Suprapubic skin (tissue), 4 donors: ENCODE measurements at places on chromosomes 5 and 9. TPM values are rescaled to one million over a fixed set of nuclear protein-coding genes. Genes with fewer than 3 reads are reported as not detected.

MLANA gene
- total RNA-seq = 20.0 TPM

DNA sequence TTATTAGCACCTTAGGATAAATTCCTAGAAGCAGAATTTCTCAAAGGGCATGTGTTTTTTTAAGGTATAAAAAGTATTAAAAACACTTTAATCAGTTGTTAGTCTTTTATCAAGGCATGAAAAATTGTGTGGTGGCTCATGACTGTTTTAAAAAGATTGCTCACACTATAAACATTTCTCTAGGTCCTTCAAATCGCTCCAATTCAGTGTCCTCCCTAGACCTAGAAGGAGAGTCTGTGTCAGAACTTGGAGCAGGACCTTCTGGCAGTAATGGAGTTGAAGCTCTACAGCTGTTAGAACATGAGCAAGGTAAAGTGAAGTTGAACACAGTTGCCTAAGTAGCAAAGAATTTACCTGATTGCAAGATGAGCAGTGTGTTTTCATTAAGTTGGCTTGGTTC is 62.0 kb downstream of the GAPVD1 start:
- no peak for DNase-seq
- no peaks in the 10 kb centered on the region for H3K4me1 ChIP-seq
- H3K36me3 ChIP-seq = peaks cover 69% of the 10 kb centered on the region
- no peaks in the 10 kb centered on the region for H3K27me3 ChIP-seq

DNA sequence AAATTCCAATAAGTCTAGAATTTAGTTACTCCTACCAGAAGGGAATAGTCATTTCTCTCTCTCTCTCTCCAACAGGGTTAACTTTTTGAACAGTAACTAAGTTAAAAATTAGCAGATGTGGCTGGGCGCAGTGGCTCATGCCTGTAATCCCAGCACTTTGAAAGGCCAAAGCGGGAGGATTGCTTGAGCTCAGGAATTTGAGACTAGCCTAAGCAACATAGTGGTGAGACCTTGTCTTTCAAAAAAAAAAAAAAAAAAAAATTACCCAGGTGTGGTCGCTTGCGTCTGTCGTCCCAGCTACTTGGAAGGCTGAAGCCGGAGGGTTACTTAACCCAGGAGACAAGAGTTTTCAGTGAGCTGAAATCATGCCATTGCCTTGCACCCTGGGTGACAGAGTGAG is 639.7 kb downstream of the PTPRD start:
- no peaks in the 10 kb centered on the region for H3K27me3 ChIP-seq
- no peaks in the 10 kb centered on the region for H3K36me3 ChIP-seq
- DNase-seq = no peak
- no peak overlapping the region for H3K27ac ChIP-seq

- H3K27ac ChIP-seq = peak overlapping the region; percentile 87
- H3K4me3 ChIP-seq = peak overlapping the region; percentile 46
- DNase-seq = no peak
- no peaks in the 10 kb centered on the region for H3K27me3 ChIP-seq
- H3K4me1 ChIP-seq = peaks cover 73% of the 10 kb centered on the region
Measured at GRCh38 chr9:121744002-121744686, 92.7 kb downstream of the DAB2IP start.

- no peak for DNase-seq
- H3K4me1 ChIP-seq = no peaks in the 10 kb centered on the region
- no peaks in the 10 kb centered on the region for H3K27me3 ChIP-seq
- H3K36me3 ChIP-seq = no peaks in the 10 kb centered on the region
- no peak overlapping the region for H3K27ac ChIP-seq
Measured at GRCh38 chr5:66285343-66285922, 141.3 kb downstream of the SREK1 start.

CD74 gene
- 932 TPM for total RNA-seq

FBP2 gene
- not detected for total RNA-seq

- H3K4me1 ChIP-seq = peaks cover 11% of the 10 kb centered on the region
- H3K36me3 ChIP-seq = no peaks in the 10 kb centered on the region
- no peaks in the 10 kb centered on the region for H3K27me3 ChIP-seq
Measured at GRCh38 chr5:31783731-31784130, 144.8 kb downstream of the PDZD2 start.

- peaks cover 4% of the 10 kb centered on the region for H3K27me3 ChIP-seq
- peak overlapping the region; percentile 72 for H3K4me3 ChIP-seq
- no peak for DNase-seq
- H3K27ac ChIP-seq = peak overlapping the region; percentile 6
- peaks cover 39% of the 10 kb centered on the region for H3K4me1 ChIP-seq
Measured at GRCh38 chr9:110050925-110051355, 157.0 kb downstream of the C9orf152 start.

MAT2B gene
- total RNA-seq = 31.1 TPM

- no peak for DNase-seq
- peak overlapping the region; percentile 80 for H3K27ac ChIP-seq
- H3K27me3 ChIP-seq = no peaks in the 10 kb centered on the region
- H3K36me3 ChIP-seq = no peaks in the 10 kb centered on the region
- H3K4me1 ChIP-seq = peaks cover 29% of the 10 kb centered on the region
Measured at GRCh38 chr5:76547242-76547890, 75.8 kb downstream of the F2RL2 start.

DNA sequence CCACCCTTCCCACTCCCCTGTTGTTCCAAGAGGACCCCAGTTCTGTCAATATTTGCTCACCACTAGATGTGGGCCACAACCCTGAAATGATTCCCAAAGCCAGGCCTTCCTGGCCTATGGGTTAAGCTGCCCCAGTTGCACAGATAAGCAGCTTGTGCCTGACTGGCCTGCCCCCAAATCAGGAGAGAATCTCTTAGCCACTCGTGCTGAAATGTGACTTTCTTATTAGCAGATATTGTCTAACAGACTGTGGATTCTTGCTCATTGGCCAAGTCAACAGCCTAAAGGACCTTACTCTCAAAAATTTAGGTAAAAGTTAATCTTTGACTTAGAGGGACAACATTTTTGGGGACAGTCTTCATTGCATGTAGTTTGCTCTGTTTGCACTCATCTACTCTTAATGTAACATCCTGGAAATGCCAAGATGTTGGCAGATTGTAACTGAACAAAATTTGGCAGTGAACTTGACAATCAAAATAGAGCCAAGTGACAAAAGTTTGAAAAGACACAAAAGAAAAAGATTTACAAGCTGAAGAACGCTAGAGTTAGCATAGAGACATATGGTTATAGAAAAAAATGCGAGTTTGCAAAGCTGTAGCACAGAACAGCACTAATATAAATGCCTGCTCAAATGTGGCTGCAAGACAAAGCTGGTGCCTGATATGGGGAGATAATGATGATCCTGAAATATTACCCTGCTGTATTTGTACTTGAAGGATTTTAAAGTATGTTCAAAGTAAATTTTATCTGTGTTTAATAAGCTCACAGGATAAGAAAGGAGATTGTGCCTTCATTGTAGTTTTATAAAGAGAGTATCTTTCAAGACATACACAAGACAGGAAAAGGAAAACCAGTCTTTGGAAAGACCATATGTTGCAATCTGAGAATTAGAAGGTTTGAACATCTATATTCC is 29.0 kb upstream of the FSD1L start:
- no peak overlapping the region for H3K4me3 ChIP-seq
- H3K27ac ChIP-seq = no peak overlapping the region
- no peaks in the 10 kb centered on the region for H3K27me3 ChIP-seq

GRCh38 chr5:133356984-133357421 is 255.3 kb downstream of the FSTL4 start:
- H3K4me3 ChIP-seq = no peak overlapping the region
- no peaks in the 10 kb centered on the region for H3K4me1 ChIP-seq
- no peak overlapping the region for H3K27ac ChIP-seq
- no peaks in the 10 kb centered on the region for H3K36me3 ChIP-seq
- no peaks in the 10 kb centered on the region for H3K27me3 ChIP-seq

DNA sequence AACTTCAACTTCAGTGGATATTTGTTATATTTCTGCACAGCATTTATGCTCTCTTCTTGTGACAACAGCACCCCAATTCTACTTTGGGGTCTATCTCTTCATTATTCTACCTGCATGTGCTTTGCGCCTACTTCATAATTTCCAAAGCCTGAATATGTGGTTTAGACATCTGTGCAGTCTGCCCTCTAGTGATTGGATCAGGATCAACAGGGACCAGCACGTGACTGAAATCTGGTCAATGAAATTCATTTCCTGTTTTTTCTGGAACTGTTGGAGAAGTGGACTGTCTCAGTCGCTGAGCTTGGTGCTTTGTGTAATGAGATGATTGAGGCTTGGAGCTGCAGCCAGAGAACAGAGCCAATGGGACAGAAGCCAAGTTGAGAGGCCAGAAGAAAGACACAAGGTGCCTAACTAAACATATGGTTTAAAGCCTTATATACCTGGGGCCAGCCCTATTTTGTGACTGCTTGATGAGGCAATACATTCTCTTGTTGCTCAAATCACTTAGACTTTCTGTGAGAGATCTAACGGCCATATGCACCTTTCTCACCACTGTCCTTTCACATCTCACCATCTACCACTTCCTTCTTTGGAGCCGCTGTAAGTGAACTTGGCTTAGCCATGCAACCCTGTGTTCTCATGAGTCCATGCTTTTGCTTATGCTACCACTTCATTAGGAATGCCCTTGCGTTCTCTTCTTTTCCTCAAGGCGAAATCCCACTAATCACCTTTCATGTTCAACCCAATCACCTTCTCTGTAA is 68.8 kb upstream of the PPP2R2B start:
- no peaks in the 10 kb centered on the region for H3K36me3 ChIP-seq
- no peak overlapping the region for H3K27ac ChIP-seq
- no peak for DNase-seq
- H3K27me3 ChIP-seq = no peaks in the 10 kb centered on the region

DNA sequence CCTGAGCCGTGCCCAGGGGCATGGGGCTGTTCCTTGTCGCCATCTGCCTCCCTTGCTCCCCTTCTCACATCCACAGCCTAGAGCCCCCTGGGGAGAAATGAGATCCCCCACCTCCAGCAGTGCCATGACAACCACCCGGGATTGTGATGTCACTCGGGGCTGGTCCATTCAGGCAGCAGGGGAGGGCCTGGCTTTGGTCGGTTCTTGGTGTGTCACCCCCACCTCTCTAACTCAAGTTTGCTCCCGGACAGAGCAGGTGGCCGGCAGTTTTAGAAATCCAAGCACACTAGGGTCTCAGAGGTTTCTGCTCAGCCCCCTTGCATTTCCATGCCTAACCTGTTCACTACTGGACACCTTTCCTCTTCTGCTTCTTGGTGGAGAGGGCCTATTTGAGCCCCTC is at the start of gene ACTL7B:
Gene ACTL7B (minus strand): TSS at position 99 of the 400 bp plus-strand sequence. CDS start 56 bp downstream, at position 43.
- DNase-seq = no peak
- H3K4me3 ChIP-seq = no peak within 1 kb of the TSS
- H3K27ac ChIP-seq = no peak within 1 kb of the TSS
- H3K36me3 ChIP-seq = no peaks in the 10 kb centered on the region
- H3K27me3 ChIP-seq = no peaks in the 10 kb centered on the region
- H3K4me1 ChIP-seq = peaks cover 9% of the 10 kb centered on the region

TNPO1 gene
- 81.0 TPM for total RNA-seq

LRRTM2 gene
- 0.08 TPM for total RNA-seq

ANKDD1B gene
- 1.5 TPM for total RNA-seq

SLC4A9 gene
- not detected for total RNA-seq

- H3K27me3 ChIP-seq = no peaks in the 10 kb centered on the region
- H3K4me1 ChIP-seq = no peaks in the 10 kb centered on the region
- no peak overlapping the region for H3K4me3 ChIP-seq
- no peaks in the 10 kb centered on the region for H3K36me3 ChIP-seq
- H3K27ac ChIP-seq = no peak overlapping the region
Measured at GRCh38 chr5:51517838-51518237, 134.6 kb downstream of the ISL1 start.

DNA sequence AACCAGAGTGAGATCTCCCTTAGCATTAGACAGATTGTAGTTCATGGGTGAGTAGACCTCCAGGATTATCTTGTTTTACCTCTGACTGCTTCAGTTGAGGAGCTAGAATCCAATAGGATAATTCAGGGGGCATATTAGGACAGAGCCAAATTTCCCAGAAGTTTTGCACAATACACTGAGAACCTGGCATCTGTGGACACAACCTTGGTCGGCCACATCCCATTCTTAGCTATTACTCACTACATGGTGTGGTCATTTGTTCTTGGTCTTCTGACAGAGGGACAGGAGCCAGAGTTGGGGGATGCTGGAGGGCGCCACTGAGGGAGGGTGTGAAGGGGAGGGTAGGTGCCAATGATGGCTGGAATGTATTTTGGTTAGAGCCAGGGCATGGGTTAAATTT is 66.6 kb downstream of the NPR3 start:
- H3K36me3 ChIP-seq = no peaks in the 10 kb centered on the region
- H3K4me3 ChIP-seq = no peak overlapping the region
- DNase-seq = no peak
- H3K4me1 ChIP-seq = no peaks in the 10 kb centered on the region
- no peak overlapping the region for H3K27ac ChIP-seq

DNA sequence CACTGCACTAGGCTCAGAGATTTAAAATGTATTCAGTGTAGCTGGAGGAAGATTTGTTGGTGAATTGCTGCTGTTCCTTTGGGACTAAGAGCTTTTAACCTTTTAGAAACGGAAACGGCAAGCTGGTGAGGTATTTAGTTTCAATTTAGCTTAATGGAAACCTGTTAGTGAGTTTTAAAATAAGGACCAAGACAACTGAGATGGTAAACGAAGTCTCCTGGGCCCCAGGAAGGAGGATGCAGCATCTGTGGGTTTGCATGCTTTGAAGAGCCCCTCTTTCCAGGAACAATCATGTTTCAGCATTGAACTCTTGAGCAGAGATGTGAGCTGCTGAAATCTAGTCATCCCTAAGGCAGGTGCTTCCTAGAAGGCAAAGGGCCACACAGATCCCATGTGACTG is 16.5 kb downstream of the DNAI1 start:
- no peak overlapping the region for H3K4me3 ChIP-seq
- DNase-seq = no peak
- no peaks in the 10 kb centered on the region for H3K4me1 ChIP-seq

- no peaks in the 10 kb centered on the region for H3K36me3 ChIP-seq
- no peak overlapping the region for H3K27ac ChIP-seq
- no peaks in the 10 kb centered on the region for H3K4me1 ChIP-seq
- DNase-seq = no peak
Measured at GRCh38 chr5:73749485-73750270, 123.7 kb downstream of the ARHGEF28 start.

CTSV gene
- 48.8 TPM for total RNA-seq

DNA sequence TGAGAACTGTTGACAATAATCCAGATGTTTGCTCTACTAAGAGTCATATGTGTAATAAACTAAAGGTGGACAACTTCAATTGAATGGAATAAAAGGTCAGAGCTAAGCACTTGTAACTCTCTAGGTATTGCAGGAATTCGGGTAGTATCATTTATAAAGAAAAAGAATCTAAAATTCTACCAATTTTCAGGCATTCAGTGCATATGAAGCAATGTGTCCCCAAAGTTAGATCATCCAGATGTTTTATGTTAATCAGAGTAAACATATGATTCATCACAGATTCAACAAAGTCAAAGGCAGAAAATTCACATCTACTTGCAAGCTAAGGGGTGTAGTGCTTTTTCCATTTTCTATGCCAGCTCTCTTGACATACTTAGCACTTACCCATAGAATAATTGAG is 477.1 kb downstream of the PDE4D start:
- DNase-seq = no peak
- H3K4me1 ChIP-seq = no peaks in the 10 kb centered on the region
- H3K36me3 ChIP-seq = no peaks in the 10 kb centered on the region
- H3K27me3 ChIP-seq = no peaks in the 10 kb centered on the region
- no peak overlapping the region for H3K27ac ChIP-seq
